ELF-1 (cell line): ENCODE measurements at places on chromosomes 5 and 9.

DNA sequence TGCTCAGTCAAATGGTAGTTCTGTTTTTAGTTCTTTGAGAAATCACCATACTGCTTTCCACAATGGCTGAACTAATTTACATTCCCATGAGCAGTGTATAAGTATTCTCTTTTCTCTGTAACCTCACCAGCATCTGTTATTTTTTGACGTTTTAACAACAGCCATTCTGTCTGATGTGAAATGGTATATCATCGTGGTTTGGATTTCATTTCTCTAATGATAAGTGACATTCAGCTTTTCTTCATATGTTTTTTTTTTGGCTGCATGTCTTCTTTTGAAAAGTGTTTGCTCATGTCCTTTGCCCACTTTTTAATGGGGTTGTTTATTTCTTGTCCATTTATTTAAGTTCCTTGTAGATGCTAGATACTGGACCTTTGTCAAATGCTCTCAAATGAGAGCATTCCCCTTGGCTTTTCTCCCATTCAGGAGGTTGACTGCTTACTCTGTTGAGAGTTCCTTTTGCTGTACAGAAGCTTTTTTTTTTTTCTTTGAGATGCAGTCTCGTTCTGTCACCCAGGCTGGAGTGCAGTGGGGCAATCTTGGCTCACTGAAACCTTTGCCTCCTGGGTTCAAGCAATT is 58.7 kb upstream of the RGMB start:
- no peak for DNase-seq

DNA sequence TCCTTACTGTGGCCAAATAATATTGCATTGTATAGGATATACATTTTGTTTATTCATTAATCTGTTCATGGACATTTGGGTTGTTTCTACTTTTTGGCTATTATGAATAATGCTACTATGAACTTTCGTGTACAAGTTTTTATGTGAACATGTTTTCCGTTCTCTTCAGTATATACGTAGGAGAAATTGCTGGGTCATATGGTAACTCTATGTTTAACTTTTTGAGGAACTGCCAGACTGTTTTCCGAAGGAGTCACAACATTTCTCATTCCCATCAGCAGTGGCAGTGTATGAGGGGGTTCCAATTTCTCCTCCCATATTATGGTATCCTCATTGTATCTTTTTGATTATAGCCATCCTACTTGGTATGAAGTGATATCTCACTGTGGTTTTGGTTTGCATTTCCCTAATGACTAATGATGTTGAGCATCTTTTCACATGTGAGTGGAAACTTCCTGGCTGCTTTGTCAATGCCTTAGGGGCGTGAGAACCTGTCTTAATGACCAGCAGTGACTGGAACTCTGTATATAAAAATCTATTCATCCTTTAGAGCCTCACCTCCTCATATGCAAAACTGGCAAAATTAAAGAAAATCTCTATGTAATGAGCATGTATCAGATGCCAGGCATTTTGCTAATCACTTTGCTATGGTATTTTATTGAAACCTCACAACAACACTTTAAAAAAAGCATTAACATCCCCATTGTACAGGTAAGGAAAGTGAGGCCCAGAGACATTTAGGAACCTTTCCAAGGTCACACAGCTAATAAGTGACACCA is 47.8 kb upstream of the TGFBR1 start:
- no peak for DNase-seq

DNA sequence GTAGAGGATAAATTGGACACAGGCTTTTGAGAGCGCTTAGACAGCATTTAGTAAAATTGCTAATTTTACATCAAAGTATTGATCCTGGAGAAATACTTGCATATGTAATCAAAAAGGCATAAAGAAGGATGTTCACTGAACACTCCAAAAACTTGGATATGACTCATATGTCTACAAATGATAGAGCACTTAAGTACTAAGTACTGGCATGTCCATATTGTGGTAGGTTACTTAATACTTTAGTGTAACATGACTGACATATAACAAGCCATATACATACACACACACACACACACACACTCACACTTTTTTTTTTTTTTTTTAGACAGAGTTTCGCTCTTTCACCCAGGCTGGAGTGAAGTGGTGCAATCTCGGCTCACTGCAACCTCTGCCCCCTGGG is 361.9 kb downstream of the ARHGEF28 start:
- DNase-seq: no peak

- peak; percentile 8 for DNase-seq
Observed at GRCh38 chr5:2465383-2465782, 286.1 kb downstream of the IRX2 start.

GRCh38 chr9:9631284-9631683 is 981.5 kb downstream of the PTPRD start:
- DNase-seq: no peak

DNA sequence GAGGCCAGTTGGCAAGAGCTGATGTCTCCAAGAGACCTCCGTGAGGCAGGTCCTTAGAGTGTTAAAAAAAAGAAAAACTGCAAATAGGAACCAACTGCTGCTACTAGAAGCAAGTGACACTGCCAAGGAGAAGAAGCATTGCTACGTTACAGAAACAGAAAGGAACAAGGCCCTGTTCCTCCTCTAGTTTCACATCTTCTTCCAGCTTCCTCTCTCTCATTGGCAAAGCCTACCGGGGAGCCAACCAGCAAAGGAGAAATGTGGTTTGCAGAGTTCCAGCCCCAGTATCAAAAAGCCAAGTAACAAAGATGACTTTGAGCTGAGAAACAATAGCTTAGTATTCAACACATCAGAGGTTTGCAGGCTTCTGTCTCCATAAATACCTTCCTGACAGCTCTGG is 145.9 kb downstream of the PRELID2 start:
- DNase-seq: no peak

DNA sequence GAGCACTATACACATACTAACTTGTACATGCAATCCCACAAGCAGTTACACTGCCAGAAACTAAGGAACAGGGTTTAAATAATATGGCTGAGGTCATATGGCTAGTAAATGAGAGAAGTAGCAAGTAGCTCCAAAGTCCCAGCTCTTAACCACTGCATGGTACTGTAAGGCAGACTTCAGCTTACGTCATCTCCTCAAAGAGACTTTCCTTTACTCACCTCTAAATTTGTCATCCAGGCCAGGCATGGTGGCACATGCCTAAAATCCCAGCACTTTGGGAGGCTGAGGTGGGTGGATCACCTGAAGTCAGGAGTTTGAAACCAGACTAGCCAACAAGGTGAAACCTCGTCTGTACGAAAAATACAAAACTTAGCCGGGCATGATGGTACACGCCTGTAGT is 20.4 kb upstream of the SELENOP start:
- no peak for DNase-seq

GRCh38 chr5:14256026-14256690 is 113.0 kb downstream of the TRIO start:
- no peak for DNase-seq

DNA sequence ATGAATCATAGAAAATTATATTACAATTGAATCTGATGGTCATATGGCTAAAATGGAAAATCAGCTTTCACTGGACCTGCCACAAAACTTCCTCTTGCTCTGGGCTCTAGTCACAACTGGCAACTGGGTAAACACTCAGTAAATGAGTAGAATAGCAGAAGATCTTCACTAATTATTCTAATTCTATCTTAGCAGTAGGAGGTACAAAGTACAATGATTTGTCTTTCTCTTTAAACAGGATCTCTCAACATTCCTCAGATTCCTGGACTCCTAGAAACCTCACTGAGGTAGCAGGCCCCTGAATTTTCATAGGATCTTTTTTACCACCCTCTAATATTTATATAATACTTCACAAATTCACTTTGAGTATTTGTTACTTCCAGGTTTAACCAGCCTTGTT is 239.9 kb upstream of the SMARCA2 start:
- DNase-seq: no peak

- no peak for DNase-seq
Observed at GRCh38 chr5:117954331-117954730, 1034.0 kb downstream of the DTWD2 start.

DNA sequence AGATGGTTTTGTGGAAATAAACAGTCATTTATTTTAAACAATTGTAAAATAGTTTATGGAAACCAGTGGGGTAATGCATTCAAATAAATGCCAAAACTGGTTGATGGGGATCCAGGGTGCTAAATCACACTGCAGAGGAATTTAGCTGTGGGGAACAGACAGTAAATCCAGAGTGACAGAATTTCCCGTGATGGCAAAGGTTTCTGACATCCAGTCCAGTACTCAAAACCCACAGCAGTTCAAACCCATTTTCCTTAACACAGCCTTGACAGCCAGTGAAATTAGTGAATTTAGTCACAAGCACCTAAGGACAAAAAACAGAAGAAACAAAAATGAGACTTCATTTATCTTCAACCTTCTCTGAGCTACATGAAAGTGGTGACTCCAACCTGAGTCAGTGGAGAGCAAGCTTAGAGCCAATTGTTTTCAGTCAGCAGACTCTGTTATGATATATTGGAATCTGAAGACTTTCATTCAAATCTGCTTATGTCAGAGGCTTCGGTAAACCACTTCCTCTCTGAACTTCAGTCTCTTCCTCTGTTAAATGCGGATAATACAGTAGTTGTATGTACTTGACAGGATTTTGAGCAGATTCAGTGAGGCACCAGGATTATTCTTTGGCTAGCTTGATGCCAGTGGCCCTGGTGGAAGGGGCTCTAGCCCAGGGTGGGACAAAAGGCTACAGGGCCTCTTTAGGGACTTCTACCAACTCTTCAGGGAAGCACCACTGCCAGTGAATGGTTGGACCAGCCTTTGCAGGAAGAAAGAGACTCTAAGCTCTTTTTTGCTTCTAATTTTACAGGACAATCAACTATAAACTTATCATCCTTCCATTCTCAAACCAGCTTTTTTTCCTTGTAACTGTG is 185.3 kb downstream of the MAPKAP1 start:
- DNase-seq: no peak

DNA sequence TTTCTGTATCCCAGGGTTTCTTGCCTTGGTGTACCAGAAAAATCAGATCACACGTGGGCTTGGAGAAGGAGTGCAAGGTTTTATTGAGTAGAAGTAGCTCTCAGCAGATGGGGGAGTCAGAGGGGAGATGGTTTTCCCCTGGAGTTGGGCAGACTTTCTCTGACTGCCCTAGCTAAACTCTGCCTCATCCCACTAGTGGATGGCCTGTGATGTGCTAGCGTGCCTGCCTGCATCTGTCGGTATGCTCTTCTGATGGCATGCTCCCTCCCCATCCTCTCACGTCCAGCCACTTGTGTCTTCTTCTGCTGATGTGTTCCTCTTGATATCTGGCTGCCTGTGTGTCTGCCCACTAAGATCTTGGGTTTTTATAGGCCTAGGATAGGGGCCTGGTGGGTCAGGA is 616.1 kb upstream of the RGMB start:
- no peak for DNase-seq

DNA sequence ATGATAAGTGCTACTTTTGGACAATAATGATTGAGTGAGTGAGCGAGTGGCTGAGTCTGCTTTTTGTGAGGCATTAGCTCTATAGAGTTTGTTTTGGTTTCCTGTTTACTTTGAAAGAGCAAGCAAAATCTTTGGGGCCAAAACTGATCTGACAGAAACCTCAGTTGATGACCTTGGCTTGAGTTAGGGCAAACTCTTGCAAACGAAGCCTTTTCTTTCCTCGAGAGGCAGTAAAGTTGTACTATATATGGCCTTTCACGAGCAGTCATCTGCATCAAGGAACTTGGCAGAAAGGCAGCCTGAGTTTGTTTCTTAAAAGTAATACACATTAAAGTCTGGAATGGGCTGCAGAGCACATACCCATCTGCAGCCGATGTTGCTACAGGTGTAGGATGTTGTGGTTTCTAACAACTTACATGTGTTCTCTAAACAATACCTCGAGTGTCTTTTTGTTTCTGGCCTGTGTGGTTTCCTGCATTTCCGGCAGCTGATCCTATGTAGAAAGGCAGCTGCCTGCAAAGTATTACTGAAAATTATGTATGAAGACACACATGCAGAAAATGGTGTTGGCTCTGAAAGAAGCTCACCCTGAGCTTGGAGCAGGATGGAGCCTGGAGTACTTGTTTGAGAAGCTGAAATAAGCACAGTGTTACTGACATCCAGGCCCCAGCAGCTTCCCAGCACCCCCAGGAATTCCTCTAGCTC is 60.8 kb downstream of the FOXD1 start:
- no peak for DNase-seq

DNA sequence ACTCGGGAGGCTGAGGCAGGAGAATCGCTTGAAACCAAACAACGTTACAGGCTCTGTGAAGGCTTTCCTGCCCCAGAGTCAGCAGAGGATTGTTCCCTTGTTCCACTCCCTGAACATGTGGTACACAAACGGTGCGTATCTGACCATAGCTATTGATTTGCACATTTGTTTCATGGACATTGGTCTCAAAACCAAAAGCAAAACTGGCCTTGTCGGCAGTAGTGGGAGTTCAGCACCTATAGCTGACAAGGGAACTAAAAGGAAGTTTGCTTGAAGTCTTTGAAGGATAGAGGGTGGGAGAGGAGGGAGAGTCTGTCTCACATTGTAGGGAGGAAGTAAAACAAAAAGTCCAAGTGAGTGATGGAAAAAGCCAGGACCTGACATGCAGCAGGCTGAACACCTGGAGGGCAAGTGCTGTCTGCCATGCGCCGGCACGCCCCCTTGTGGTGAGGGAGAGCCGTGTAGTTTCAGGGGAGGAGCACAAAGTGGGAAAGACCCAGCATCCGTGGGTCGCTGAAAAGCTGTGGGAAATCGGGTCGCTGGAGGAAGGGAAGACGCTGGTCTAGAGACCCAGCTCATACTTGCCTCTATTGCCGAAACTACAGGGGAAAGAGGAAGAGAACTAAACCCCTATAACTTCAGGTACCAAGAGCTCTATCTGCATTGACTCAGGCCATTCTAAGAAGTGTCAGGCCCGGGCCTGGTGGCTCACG is 58.0 kb downstream of the RAD23B start:
- DNase-seq: peak; percentile 85

GRCh38 chr5:18544421-18544820 is 910.2 kb downstream of the TAF11L14 start:
- DNase-seq: no peak

- no peak for DNase-seq
Observed at GRCh38 chr5:148790545-148791333, 35.7 kb upstream of the ADRB2 start.

DNA sequence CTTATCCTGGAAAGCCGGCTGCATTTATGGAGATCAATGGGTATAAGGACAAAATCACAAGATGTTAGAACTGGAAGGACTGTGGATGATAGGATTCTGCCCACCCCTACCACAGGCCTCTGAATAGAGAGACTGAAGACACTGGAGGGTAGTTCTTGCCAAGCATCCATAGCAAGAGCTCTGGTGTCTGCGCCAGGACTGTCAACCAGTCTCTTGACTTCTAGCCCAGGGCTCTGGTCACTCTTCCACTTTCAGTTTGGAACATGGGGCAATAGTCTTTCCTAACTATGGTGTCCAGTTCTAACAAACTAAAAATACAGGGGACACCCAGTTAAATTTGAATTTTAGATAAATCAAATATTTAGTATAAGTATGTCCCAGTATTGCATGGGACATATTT is 23.4 kb downstream of the LARP1 start:
- no peak for DNase-seq
